ENCODE measurements at places on chromosomes 1 and 21. TPM values are rescaled to one million over a fixed set of nuclear protein-coding genes. Genes with fewer than 3 reads are reported as not detected.

GRCh38 chr21:25384782-25385181 is 222.5 kb downstream of the MRPL39 start:
- no peak for DNase-seq
- H3K4me3 ChIP-seq: no peak overlapping the region
- H3K27ac ChIP-seq: no peak overlapping the region
- H3K27me3 ChIP-seq: no peaks in the 10 kb centered on the region
- H3K4me1 ChIP-seq: no peaks in the 10 kb centered on the region
- no peaks in the 10 kb centered on the region for H3K36me3 ChIP-seq

DNA sequence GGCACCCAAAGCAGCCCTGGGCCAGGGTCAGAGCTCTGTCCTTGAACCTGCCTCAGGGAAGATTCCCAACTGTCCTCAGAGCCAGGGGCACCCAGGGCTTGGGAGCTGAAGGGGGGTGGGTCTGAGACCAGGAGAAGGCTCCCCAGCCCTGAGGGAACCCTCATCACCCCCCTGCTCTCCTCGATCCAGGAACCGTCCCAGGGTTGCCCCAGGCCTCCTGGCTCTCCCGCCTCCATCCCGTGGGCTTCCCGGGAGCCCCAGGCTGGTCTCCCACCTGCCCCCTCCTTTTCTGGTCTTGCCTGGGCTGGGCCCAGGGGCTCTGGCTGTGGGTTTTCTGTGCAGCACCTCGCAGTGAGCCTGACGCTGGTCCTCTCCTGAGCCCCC is 6.7 kb upstream of the SAMD11 start:
- DNase-seq: no peak
- no peak overlapping the region for H3K27ac ChIP-seq
- no peak overlapping the region for H3K4me3 ChIP-seq
- peaks cover 15% of the 10 kb centered on the region for H3K4me1 ChIP-seq
- no peaks in the 10 kb centered on the region for H3K27me3 ChIP-seq
- no peaks in the 10 kb centered on the region for H3K36me3 ChIP-seq

GRCh38 chr1:159934136-159935039 is 9.1 kb upstream of the TAGLN2 start:
- peaks cover 8% of the 10 kb centered on the region for H3K4me1 ChIP-seq
- H3K27me3 ChIP-seq: no peaks in the 10 kb centered on the region
- H3K27ac ChIP-seq: no peak overlapping the region
- H3K4me3 ChIP-seq: no peak overlapping the region
- no peak for DNase-seq

DNA sequence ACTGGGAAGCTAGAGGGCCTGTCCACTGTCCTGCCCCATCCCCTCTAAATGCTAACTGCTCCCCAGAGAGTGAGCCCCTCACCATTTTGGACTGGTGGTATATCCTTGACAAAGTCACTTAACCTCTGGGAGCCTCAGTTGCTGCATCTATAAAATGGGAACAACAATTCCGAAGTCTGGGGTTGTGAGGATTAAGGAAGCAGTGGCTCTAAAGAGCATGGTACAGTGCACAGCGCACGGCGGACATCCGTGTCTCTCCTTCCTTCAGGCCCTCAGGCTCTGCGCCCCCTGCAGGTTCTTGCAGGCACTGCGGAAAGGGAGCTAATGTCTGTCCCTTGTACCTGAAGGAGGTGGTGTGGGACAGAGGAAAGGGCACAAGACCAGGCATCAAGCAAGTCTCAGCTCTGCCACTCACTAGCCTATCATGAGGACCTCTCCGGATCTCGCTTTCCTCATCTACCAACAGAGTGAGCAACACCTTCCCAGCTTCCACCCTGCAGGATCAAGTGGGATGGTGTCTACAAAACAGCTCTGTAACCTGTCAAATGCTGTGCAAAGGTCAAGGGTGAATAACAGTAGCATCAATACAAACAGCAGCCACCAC is 20.1 kb downstream of the ECE1 start:
- H3K27ac ChIP-seq: no peak overlapping the region
- DNase-seq: no peak
- H3K4me3 ChIP-seq: no peak overlapping the region
- H3K4me1 ChIP-seq: peaks cover 52% of the 10 kb centered on the region
- H3K36me3 ChIP-seq: peaks cover 63% of the 10 kb centered on the region

TRIM58 gene
- 0.86 TPM for total RNA-seq

GRCh38 chr1:234593771-234594504 is 16.0 kb downstream of the IRF2BP2 start:
- peaks cover 30% of the 10 kb centered on the region for H3K4me1 ChIP-seq
- peak; percentile 62 for DNase-seq
- H3K4me3 ChIP-seq: no peak overlapping the region
- H3K27me3 ChIP-seq: no peaks in the 10 kb centered on the region
- H3K36me3 ChIP-seq: no peaks in the 10 kb centered on the region

DNA sequence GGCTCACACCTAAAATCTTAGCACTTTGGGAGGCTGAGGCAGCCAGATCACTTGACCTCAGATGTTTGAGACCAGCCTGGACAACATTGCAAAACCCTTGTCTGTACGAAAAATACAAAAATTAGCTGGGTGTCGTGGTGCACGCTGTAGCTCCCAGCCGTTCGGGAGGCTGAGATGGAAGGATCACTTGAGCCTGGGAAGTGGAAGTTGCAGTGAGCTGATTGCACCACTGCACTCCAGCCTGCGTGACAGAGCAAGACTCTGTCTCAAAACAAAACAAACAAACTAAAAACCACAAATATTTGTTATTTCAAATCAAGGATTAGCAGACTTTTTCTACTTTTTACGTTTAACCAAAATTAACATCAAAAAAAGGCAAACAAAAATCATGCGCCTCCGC is 31.3 kb downstream of the INKA2 start:
- H3K27ac ChIP-seq: peak overlapping the region; percentile 1
- peaks cover 30% of the 10 kb centered on the region for H3K36me3 ChIP-seq
- H3K4me3 ChIP-seq: no peak overlapping the region
- H3K4me1 ChIP-seq: peaks cover 31% of the 10 kb centered on the region
- DNase-seq: no peak

DNA sequence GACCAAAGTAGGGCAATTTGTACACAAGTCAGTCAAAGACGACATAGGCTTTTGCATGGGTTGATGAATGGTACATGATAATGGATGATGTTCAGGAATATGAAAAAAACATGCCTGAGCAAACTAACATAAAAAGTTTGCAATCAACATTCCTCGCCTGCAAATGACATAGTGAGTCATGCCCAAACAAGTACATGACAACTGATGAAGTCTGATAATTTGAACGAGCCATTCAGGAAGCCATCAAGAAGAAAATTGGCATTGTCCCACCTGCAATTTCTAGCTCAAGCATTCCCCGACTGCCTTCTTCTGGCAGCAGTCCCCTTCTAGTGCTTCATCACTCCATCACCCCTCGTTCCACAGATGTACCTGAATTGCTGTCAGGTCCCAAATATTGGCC is 118.4 kb upstream of the NR5A2 start:
- no peak overlapping the region for H3K27ac ChIP-seq
- no peak overlapping the region for H3K4me3 ChIP-seq
- H3K4me1 ChIP-seq: no peaks in the 10 kb centered on the region
- H3K36me3 ChIP-seq: no peaks in the 10 kb centered on the region
- no peak for DNase-seq
- no peaks in the 10 kb centered on the region for H3K27me3 ChIP-seq

DNA sequence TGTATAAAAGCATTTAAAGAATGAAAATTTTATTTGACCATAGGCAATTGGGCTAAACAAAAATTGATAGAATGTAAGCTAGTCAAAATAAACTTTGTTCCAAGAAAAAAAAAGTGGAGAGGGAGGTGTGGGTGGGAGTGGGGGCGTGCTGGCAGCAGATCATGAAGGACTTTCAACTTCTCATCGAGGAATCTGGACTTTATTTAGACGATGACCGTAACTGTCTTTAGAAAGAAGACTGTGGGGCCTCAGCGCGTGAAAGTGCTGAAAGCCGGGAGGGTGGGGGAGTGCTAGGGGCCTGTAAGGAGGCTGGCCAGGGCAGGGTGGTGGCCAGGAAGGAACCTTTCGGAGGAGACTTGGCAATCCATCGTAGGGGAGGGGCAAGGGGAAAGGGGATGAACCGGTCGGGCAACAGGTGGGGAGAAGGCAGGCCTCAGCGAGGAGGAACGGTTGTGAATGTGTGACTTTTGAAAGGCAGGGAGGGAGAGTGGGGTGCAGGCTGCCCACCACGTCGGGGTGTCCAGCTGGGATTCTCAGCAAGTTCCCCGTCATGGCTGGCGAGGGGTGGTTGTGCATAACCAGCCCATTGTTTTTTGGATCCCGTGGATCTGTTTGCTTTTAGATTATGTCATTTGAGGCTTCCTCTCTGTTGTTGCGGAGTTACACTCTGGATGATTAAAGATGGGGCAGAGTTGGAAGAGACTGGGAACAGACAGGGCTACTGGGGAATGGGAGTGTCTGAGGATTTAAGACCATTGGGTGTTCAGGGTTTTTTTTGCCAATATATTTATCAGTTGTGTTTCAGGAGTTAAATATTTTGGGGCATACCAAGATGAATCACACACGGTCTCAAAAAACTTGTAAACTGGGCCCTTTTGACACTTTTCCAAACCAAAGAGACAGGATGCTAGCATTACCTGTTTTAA is 35.5 kb downstream of the HUNK start:
- no peaks in the 10 kb centered on the region for H3K4me1 ChIP-seq
- H3K36me3 ChIP-seq: no peaks in the 10 kb centered on the region
- no peak for DNase-seq
- no peak overlapping the region for H3K4me3 ChIP-seq
- no peaks in the 10 kb centered on the region for H3K27me3 ChIP-seq
- no peak overlapping the region for H3K27ac ChIP-seq

- no peaks in the 10 kb centered on the region for H3K4me1 ChIP-seq
- H3K27ac ChIP-seq: no peak overlapping the region
- H3K4me3 ChIP-seq: no peak overlapping the region
These were observed 19.9 kb downstream of the FMN2 start for GRCh38 chr1:240111558-240111957.

ARHGEF10L gene
- 93.0 TPM for total RNA-seq

VWA5B1 gene
- total RNA-seq: not detected

GRCh38 chr1:205774198-205775014 is 876 bp downstream of the RAB29 start:
- peak overlapping the region; percentile 83 for H3K27ac ChIP-seq
- DNase-seq: no peak
- H3K27me3 ChIP-seq: no peaks in the 10 kb centered on the region
- peaks cover 12% of the 10 kb centered on the region for H3K36me3 ChIP-seq

- no peak for DNase-seq
- H3K27me3 ChIP-seq: no peaks in the 10 kb centered on the region
- no peaks in the 10 kb centered on the region for H3K4me1 ChIP-seq
- H3K4me3 ChIP-seq: no peak overlapping the region
These were observed 13.5 kb upstream of the FOXJ3 start for GRCh38 chr1:42348498-42348897.

GRCh38 chr1:159900086-159900680 is at the start of gene CFAP45:
TSS of gene CFAP45 (minus strand) at chr1:159900165. CDS start at chr1:159900098, 67 bp downstream.
- H3K27ac ChIP-seq: peak within 1 kb of the TSS; percentile 59
- no peaks in the 10 kb centered on the region for H3K27me3 ChIP-seq
- H3K4me1 ChIP-seq: peaks cover 19% of the 10 kb centered on the region

NOTCH2 gene
- 148 TPM for total RNA-seq

GRCh38 chr21:42520628-42521253 is 7.1 kb downstream of the SLC37A1 start:
- DNase-seq: no peak
- H3K27ac ChIP-seq: no peak overlapping the region
- H3K4me1 ChIP-seq: peaks cover 25% of the 10 kb centered on the region
- H3K4me3 ChIP-seq: no peak overlapping the region
- no peaks in the 10 kb centered on the region for H3K36me3 ChIP-seq

- H3K27ac ChIP-seq: no peak overlapping the region
- H3K27me3 ChIP-seq: no peaks in the 10 kb centered on the region
- no peak overlapping the region for H3K4me3 ChIP-seq
These were observed 138.0 kb downstream of the PROX1 start for GRCh38 chr1:214125819-214126218.

DNA sequence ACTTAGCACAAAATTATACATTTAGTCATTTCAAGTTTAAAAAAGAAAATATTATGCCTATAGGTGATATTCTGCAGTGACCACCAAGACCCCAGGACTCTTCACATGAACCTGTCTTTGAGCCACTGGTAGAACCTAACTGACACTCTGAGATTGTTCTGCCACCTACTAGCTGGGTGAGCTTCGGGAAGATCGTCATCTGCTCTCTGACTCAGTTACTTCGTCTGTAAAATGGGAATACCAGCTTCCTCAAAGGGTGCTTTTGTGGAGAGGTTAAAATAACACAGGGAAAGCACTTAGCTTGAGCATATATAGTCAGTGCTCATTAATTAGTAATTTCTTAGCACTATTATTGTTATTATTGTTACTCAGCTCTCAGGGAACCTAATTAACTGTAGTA is 228.5 kb upstream of the JUN start:
- no peak overlapping the region for H3K27ac ChIP-seq
- H3K4me1 ChIP-seq: peaks cover 30% of the 10 kb centered on the region
- H3K4me3 ChIP-seq: no peak overlapping the region
- no peak for DNase-seq
- H3K27me3 ChIP-seq: no peaks in the 10 kb centered on the region
- no peaks in the 10 kb centered on the region for H3K36me3 ChIP-seq

GRCh38 chr1:198939956-198940355 is 301.1 kb downstream of the PTPRC start:
- H3K4me1 ChIP-seq: peaks cover 23% of the 10 kb centered on the region
- H3K4me3 ChIP-seq: no peak overlapping the region
- H3K36me3 ChIP-seq: no peaks in the 10 kb centered on the region
- DNase-seq: no peak

DNA sequence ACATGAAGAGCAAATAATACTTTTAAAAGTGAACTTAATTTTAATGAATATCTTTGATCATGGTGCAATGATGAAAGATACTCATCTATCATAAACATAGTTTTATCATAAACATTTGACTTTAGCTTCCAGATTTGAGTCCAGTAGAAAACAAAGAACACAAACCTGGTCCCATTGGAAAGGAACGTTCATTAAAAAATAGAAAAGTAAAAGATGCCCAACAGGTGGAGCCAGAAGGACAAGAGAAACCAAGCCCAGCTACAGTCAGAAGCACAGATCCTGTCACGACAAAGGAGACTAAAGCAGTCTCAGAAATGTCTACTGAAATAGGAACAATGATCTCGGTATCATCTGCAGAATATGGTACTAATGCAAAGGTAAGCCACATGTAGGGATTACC is 55.6 kb upstream of the MYOCOS start:
- no peak for DNase-seq
- no peak overlapping the region for H3K4me3 ChIP-seq
- H3K36me3 ChIP-seq: peaks cover 17% of the 10 kb centered on the region

Measured in esophagus muscularis mucosa (tissue), 4 donors.